Adrenal gland (tissue), 19 donors: ENCODE measurements at places on chromosomes 16 and 17.

GRCh38 chr17:73910206-73910605 is 266.0 kb upstream of the SDK2 start:
- no peak for DNase-seq

GRCh38 chr16:72860726-72861562 is 187.0 kb downstream of the ZFHX3 start:
- DNase-seq = peak; percentile 73

DNA sequence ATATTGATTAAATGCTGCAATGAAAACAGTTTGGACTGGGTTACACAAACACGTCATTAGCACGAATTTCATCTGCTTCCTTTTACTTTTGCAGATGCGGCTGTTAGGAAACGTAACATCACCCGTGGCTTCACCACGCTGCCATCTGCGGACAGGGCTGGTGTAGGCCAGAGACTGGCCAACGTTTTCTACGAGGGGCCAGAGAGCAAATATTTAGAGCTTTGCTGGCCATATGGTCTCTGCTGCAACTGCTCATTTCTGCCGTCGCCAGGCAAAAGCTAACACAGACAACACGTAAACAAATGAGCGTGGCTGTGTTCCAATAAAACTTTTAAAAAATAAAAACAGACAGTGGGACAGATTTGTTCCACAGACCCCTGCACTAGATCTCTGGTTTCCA is 96.6 kb downstream of the ENGASE start:
- no peak for DNase-seq

DNA sequence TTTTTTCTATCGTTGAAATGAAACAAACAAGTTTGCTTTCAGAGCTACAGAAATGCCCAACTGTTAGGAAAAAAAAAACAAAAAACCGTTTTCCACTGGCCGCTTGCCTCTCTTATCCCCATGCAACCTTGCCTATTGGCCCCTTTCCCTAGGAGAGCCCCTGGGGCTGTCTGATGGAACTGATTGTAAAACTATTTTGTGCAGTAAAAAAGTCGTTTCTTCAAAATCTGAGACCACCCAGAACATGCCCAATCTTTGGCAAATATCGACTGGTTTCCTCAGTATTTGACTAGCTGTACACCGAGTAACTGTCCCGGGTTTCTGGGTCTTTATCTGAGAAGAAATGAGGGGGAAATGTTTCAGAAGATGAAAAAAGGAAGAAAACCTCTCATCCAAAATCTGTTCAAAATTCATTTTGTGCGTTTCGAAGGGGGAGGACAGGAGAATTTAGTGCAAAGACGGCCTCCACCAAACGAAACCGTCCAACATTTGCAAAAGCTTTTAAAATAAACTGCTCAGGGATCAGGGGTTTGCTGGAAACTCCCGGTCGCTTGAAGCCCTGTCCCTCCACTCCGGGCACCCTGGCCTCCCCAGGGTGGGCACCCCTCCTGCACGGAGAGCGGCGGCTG is 1.1 kb upstream of the GNAO1 start:
- no peak for DNase-seq

- no peak for DNase-seq
Observed at GRCh38 chr17:75622076-75622475, 11.2 kb upstream of the SMIM5 start.

DNA sequence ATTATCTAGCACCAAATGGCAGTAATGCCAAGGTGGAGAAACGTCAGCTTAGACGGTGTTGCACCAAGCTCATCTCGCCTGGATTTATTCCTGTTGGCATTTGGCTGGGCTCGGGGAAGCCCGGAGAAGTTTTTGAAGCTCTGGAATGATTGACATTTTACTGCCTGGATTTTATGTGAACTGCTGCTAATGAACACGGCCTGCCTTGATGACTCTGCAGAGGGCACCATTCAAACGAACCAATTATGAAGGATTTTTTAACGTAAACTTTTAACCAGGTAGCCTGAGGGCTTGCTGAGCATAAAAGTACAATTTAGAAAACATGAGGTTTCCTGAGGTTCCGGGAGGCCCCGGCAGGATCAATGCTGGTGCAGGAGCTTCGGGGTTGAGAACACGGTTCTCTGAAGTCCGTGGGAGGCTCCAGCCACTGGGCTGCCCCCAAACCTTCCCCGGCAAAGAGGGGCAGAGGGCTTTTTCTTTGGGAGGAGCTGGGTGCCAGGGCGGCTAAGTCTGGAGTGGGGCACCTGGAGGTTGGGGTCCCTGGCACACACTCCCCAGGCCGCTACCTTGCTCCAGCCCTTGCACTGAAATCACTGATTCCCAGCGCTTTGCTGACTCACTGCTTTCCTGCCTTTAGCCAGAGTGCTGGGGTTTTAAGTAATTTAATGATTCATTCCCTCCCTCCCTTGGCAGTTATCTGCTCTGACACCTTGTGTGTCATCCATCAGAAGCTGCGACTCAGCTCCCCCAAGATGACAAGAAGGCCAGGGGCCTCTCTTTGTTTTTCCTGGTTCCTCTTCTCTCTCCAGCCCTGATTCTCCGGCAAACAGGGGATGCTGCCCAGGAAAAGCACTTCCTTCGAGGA is 161.2 kb upstream of the IRX3 start:
- DNase-seq = peak; percentile 28

DNA sequence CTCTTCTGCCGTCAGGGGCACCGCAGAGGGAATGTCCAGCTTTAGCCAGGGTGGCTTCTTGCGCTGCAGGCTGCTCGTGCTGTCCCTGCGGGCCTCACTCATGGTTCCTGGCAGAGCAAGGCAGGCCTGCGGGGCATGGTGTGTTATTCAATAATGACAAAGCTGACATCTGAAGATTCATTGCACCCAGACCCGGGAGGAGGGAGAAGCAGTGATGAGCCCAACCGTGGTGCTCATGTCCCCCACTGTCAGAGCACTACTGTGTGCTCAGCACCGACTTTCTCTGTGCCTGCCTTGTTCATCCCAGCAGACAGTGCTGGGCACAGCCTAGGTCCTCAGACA is 7.5 kb downstream of the RHBDF1 start:
- no peak for DNase-seq

- no peak for DNase-seq
Observed at GRCh38 chr16:77652399-77652798, 69.9 kb upstream of the NUDT7 start.

- DNase-seq = no peak
Observed at GRCh38 chr17:28858801-28859355, 4.1 kb downstream of the ERAL1 start.

- no peak for DNase-seq
Observed at GRCh38 chr16:47636501-47637099, 175.5 kb downstream of the PHKB start.

GRCh38 chr16:88999457-89000206 is 22.6 kb upstream of the CBFA2T3 start:
- no peak for DNase-seq

- no peak for DNase-seq
Observed at GRCh38 chr17:8851600-8851999, 15.9 kb downstream of the PIK3R6 start.

- DNase-seq = no peak
Observed at GRCh38 chr17:46769531-46770438, 48.7 kb downstream of the WNT3 start.

GRCh38 chr16:49662569-49662968 is 193.3 kb downstream of the ZNF423 start:
- no peak for DNase-seq

GRCh38 chr17:12085076-12085949 is 64.6 kb downstream of the MAP2K4 start:
- no peak for DNase-seq

DNA sequence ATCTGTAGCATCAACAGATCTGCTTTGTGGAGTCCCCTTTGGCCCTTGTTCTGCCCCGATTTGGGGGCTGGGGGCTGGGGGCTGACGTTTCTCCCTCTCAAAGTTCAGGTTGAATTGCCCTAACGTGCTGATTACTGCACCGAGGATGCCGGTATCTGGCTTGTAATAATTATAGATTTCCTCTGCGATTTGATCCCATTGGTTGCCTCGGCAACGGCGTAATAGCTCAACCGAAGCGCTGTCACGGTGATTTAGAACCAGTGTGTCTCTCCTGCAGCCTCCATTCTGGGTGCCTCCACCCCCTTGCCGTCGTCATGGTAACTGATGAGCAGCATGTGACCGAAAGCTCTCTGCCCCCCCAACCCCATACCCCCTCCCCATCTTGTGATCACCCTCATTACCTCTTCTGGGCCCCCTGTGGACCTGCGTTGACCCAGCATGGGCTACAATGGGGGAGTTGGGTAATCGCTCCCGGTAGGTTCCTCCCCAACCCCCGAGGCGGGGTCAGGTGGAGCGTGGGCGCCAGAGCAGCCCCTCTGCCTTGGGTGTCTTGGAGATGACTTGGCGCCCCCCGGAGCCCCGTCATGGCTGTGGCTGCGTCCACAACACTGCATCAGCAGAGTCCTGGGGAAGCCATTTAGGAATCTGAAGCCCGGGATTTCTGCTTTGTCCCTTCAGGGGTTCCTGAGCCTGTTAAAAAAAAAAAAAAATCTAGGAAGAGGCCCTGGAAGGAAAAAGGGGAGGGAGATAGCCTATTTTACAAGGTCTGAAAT is 38.4 kb downstream of the ABAT start:
- no peak for DNase-seq

GRCh38 chr17:57111386-57111785 is 26.3 kb downstream of the AKAP1 start:
- no peak for DNase-seq

- DNase-seq = no peak
Observed at GRCh38 chr17:72150632-72151460, 30.0 kb downstream of the SOX9 start.

GRCh38 chr17:67836205-67836987 is 11.1 kb downstream of the BPTF start:
- no peak for DNase-seq

- no peak for DNase-seq
Observed at GRCh38 chr17:44023545-44024270, 8.9 kb upstream of the TMEM101 start.

GRCh38 chr16:79190542-79190941 is 410.0 kb downstream of the MAF start:
- DNase-seq = no peak

DNA sequence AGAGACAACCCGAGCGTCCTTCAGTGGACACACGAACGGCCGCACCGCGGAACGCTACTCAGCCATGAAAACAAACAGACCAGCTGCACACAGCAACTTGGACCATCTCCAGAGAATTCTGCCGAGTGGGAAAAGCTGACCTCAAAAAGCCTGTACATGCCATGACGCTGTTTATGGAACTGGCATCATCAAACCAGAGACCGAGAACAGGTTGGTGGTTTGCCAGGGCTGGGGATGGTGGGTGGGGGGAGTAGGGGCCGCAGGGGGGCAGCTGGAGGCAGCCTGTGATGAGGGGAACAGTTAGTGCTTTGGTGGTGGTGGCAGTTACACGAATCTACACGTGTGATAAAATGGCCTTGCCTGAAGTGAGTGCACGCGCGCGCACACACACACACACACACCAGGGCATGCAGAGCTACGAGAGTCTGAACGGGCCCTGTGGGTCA is 169.8 kb downstream of the LAT start:
- DNase-seq = no peak

DNA sequence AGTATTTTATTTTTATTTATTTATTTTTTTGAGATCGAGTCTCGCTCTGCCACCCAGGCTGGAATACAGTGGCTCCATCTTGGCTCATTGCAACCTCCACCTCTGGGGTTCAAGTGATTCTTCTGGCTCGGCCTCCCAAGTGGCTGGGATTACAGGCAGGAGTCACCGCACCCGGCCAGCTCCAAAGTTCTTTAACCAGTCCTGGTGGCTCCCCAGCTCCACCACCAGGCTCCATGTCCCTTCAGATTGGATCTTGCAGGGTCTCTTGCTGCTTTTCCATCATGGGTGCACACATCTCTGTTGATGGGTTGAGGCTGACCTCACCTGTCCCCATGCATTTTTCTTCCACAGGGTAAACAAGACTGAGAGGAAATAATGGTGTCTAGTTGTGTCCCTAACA is 8.4 kb upstream of the USP36 start:
- DNase-seq = no peak

- DNase-seq = no peak
Observed at GRCh38 chr17:69609473-69610305, 195.2 kb downstream of the MAP2K6 start.

DNA sequence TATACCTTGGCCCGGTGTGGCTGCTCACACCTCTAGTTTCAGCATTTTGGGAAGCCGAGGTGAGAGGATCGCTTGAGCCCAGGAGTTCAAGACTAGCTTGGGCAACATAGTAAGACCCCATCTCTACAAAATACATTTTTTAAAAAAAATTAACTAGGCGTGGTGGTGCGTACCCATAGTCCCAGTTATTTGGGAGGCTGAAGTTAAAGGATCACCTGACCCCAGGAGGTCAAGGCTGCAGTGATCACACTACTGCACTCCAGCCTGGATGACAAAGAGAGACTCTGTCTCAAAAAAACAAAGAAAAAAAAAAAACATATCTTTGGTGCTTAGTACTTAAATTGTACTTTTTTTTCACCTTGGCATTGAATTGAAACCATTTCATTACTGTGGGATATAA is 99.0 kb downstream of the CACNG1 start:
- DNase-seq = no peak

- no peak for DNase-seq
Observed at GRCh38 chr16:54521327-54521726, 234.7 kb upstream of the IRX3 start.

DNA sequence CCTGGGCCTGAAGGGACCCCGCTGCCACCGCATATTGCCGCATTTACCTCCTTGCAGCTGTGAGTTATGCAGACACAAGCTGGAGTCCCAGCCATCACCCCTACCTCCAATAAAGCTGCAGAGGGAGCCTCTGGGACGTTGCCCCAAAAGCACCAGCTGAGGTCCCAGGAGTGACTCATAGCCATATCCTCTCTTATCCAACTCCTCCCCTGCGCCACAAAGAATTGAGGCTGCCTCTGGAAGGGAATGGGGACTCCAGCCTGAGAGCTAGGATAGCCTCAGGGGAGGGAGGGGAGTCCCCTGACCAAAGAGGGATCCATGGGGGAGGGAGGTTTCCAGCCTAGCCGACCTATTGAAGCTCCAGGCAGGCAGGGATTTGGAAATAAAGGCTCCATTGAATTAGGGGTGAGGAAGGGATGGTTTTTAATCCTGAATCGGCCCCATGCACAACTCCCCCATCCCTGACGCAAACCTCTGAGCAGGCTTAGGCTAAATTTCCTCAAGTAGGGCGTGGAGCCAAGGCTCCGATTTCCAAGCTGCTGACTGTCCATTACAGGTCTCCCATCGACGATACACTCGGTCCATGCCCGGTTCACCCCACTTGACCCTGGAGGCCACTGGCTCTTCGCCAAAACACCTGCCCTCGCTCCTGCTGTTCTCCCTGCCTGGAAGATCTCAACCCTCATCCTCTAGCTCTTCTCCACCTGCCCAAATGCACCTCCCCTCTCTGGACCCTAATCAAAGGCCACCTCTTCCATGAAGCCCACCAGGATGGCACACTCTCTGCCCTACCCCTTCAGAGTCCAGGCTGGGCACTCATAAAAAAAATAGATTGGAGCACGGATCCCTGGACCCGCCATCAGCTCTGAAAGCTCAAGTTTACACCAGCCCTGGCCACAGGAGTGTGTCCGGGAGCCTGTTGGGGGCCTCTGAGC is 27.5 kb downstream of the PIMREG start:
- DNase-seq = peak; percentile 59

GRCh38 chr17:78184351-78184750 is 2.5 kb downstream of the TK1 start:
- no peak for DNase-seq
